Bronchial smooth muscle cell (primary cell): ENCODE measurements at places on chromosomes 7 and 10. TPM values are rescaled to one million over a fixed set of nuclear protein-coding genes. Genes with fewer than 3 reads are reported as not detected.

The ANKRD1 gene
- total RNA-seq, result 0.16 and 0.43 TPM in 2 replicates

The GCK gene
- total RNA-seq, result 1.1 and 3.2 TPM in 2 replicates

The SLC29A3 gene
- total RNA-seq, result 0.63 and 1.4 TPM in 2 replicates

The EMX2 gene
- not detected in 2 replicates for total RNA-seq

The FXYD4 gene
- total RNA-seq, result not detected in 2 replicates

The DNAJC12 gene
- 1.4 and 2.3 TPM in 2 replicates for total RNA-seq

The STAG3 gene
- 0.32 and 0.69 TPM in 2 replicates for total RNA-seq

The LDB1 gene
- 46.8 and 66.1 TPM in 2 replicates for total RNA-seq

The SPOCK2 gene
- 0.95 and 2.0 TPM in 2 replicates for total RNA-seq

The FAM24B gene
- 7.3 and 10.7 TPM in 2 replicates for total RNA-seq

The WIPF3 gene
- total RNA-seq, result under 0.01 TPM in 1 of 2 replicates, not detected in the other

The PHKG1 gene
- total RNA-seq, result 0.47 and 1.0 TPM in 2 replicates

The HABP2 gene
- total RNA-seq, result not detected in 2 replicates

The CHRM2 gene
- 0.32 and 3.0 TPM in 2 replicates for total RNA-seq

The ADCYAP1R1 gene
- not detected in 2 replicates for total RNA-seq

The ADAM22 gene
- total RNA-seq, result 0.47 and 1.4 TPM in 2 replicates

The CABCOCO1 gene
- 0.26 and 0.79 TPM in 2 replicates for total RNA-seq

The CHST3 gene
- 13.4 and 16.9 TPM in 2 replicates for total RNA-seq

The PSMG3 gene
- total RNA-seq, result 22.7 and 23.6 TPM in 2 replicates

The GARIN1A gene
- 0.52 and 0.63 TPM in 2 replicates for total RNA-seq

The KCNMA1 gene
- total RNA-seq, result 41.6 and 70.6 TPM in 2 replicates

The RASA4B gene
- 3.2 and 4.6 TPM in 2 replicates for total RNA-seq

The FGFBP3 gene
- total RNA-seq, result 0.17 and 0.47 TPM in 2 replicates

The HHEX gene
- 2.8 and 7.9 TPM in 2 replicates for total RNA-seq

The LRIT1 gene
- not detected in 2 replicates for total RNA-seq

The SEMA3D gene
- total RNA-seq, result 0.95 and 4.0 TPM in 2 replicates

The GPER1 gene
- total RNA-seq, result 2.1 and 3.6 TPM in 2 replicates

The ZNF503 gene
- 6.7 and 16.4 TPM in 2 replicates for total RNA-seq

The GATA3 gene
- not detected in 2 replicates for total RNA-seq

The STARD3NL gene
- total RNA-seq, result 47.0 and 60.8 TPM in 2 replicates

The PHYHIPL gene
- under 0.01 TPM in 1 of 2 replicates, not detected in the other for total RNA-seq

The RPEL1 gene
- under 0.01 TPM in 1 of 2 replicates, not detected in the other for total RNA-seq

The CALML5 gene
- 0.17 TPM in 1 of 2 replicates, not detected in the other for total RNA-seq

The KLF6 gene
- total RNA-seq, result 27.6 and 29.3 TPM in 2 replicates

The DLX5 gene
- not detected in 2 replicates for total RNA-seq

The COX19 gene
- total RNA-seq, result 8.0 and 9.5 TPM in 2 replicates

The FGL2 gene
- 170 and 189 TPM in 2 replicates for total RNA-seq

The CTTNBP2 gene
- total RNA-seq, result 11.3 and 16.3 TPM in 2 replicates

The VIPR2 gene
- not detected in 2 replicates for total RNA-seq
